ENCODE measurements at places on chromosomes 3 and 15.

DNA sequence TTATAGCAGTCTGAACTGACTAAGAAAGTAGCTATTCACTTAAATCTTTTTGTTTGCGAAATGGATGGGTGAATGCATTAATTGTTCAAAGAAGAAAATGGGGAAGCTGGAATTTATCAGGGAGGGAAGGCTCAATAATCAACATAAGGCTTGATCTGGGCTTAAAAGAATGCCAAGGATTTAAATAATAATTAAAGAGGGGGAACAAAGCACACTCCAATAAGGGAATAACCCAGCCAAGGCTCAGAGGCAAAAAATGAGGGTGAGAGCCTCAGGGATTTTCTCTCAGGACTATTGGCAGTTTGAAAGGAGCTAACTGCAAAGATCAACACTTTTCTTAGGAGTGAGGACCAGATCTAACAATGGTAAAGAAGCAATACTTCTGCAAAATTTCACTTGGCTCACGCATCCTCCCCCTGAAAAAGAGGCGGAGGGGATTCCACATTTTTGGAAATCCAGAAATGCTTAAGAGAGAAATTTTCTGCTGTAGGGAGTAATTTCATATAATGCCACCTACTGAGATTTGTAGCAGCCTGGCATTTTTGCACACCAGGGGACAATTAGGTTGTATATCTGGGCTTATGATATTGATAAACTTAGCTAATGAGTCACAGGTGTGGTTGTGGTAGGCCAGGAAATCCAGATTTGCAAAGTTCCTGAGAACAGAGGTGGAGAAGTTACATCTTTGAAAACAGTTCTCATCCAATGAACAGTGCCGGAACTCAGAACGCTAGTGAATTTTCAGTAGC lies 405.1 kb downstream of the TUSC7 start:
- no peak for DNase-seq

- no peak for DNase-seq
Measured at GRCh38 chr15:55513152-55513551, 5.1 kb upstream of the DNAAF4 start.

DNA sequence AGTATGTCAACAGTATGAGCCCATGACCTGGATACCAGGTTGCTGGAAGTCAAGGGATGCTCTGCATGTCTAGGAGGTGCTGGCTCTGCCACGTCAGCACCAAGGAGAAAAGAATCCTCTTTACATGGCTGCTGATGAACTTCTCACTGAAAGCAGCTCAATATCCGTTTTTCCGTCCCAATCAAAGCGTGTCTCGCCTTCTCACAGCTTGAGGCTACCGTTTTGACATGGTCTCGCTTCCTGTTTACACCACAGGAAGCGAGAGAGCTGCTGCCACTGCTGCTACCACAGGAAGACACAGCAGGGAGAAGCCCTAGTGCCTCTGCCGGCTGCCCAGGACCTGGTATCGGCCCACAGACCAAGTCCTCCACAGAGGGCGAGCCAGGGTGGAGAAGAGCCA lies 27.3 kb downstream of the STARD5 start:
- peak; percentile 97 for DNase-seq

GRCh38 chr3:36196058-36196457 lies 184.2 kb upstream of the STAC start:
- no peak for DNase-seq

GRCh38 chr3:97686258-97686657 lies 78.3 kb upstream of the ARL6 start:
- DNase-seq, result no peak

GRCh38 chr15:47820057-47820746 lies 102.9 kb downstream of the SEMA6D start:
- no peak for DNase-seq

DNA sequence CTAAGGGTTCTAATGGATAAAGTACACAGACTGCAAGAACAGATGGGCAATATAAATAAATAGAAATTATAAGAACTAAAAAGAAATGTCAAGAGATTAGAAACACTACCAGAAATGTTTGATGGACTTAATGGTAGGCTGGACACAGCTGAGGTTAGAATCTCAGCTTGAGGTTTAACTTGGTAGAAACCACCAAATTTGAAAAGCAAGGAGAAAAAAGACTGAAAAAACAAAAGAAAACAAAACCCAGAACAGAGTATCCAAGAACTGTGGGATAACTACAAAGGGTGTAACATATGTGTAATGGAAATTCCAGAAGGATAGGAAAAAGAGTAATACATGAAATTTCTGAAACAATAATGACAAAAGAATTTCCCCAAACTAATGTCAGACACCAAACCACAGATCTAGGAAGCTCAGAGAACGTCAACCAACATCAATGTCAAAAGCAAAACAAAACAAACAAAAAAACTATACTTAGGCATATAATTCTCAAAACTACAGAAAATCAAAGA lies 35.0 kb downstream of the RFX7 start:
- no peak for DNase-seq

DNA sequence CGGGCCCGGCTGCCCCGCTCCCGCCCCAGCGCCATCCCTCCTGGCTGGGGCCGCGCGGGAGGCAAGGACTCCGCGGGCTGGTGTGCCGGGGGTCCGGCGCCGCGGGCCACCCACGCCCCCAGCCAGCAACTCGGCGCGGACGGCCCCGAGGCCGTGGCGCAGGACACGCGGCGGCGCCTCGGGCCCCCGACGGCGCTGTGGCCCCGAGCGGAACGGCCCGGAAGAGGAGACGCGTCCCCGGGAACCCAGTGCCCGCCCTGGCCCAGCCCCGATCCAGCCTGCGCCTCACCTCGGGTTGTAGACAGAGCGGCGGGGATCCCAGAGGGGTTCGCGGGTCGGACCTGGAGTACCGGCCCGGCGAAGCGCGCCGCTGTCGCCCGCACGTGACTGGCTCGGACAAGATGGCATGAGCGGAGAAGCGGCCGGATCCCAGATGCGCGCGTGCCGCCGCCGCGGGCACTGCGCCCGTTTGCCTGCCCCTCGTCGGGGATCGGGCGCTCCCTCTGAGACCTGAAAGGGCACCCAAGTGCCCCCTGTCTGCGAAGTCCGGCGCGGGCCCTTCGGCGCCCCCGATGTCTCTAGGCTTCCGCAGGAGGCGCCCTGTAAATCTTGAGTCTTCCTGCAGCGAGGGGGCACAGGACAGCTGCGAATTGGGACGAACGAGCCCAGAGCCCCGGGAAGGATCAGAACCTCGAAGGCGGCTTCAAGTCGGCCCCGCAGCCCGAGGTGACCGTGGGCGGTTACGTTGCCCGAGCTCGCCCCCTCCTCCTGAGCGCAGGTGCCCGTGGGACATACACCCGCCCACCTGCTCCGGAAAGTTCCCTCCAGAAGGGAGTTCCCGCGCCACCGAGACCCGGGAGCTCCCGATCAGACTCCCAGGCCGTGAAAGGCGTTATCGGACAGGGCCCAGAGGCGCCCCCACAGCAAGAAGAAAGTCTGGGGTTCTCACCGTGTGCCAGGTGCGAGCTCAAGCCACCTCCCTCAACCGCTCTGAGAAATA lies 598 bp upstream of the SFMBT1 start:
- peak; percentile 76 for DNase-seq

DNA sequence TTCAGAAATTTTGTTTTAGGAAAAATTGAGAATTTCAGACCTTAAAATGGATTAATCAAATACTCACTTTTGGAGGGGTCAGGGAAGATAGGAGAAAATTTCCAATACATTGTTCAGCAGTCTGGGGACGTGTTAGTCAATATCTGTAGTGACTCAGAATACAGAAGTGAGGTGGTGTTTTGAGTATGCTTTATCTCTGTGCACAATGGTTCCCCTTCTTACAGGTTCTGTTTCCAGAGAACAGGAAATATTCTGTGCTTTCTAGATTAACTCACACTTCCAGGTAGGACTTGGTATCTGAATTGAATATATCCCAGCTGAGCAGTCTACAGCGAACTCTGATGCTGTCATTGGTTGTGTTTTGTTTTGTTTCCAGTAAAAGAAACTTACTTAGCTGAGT lies 30.7 kb upstream of the CCDC54 start:
- no peak for DNase-seq

GRCh38 chr3:38560996-38561717 lies 65.0 kb downstream of the EXOG start:
- DNase-seq, result no peak

GRCh38 chr15:67920524-67921240 lies 80.8 kb upstream of the RNU6-1 start:
- DNase-seq, result no peak

DNA sequence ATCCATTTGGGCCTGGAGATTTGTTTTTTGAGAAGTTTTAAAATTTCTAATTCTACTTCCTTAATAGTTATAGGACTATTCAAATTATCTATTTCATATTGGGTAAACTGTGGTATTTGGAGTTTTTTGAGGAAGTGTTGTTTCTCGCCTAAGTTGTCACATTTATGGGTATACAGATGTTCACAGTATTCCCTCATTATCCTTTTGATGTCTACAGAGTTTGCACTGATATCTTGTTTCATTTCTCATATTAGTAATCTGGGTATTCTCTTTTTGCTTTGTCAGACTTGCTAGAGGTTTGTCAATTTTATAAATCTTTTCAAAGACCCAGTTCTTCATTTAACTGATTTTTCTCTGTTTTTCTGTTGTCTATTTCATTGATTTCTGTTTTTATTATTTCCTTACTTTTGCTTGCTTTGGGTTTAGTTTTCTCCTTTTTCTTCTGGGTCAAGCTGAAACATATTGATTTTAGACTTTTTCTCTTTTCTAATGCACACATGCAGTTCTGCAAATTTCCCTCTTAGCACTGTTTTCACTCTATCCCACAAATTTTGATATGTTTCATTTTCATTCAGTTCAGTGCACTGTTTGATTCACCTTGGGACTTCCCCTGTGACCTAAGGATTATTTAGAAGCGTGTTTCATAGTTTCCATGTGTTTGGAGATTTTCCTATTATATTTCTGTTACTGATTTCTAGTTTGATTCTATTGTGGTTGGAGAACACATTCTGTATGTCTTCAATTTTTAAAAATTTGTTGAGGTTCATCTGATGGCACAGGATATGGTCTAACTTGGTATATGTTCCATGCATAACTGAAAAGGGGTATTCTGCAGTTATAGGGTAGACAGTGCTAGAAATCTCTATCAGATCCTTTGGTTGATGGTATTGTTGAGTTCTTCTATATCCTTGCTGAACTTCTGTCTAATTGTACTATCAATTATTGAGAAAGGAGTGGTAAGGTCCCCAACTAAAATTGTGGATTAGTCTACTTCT lies 79.6 kb downstream of the SUMF1 start:
- no peak for DNase-seq

DNA sequence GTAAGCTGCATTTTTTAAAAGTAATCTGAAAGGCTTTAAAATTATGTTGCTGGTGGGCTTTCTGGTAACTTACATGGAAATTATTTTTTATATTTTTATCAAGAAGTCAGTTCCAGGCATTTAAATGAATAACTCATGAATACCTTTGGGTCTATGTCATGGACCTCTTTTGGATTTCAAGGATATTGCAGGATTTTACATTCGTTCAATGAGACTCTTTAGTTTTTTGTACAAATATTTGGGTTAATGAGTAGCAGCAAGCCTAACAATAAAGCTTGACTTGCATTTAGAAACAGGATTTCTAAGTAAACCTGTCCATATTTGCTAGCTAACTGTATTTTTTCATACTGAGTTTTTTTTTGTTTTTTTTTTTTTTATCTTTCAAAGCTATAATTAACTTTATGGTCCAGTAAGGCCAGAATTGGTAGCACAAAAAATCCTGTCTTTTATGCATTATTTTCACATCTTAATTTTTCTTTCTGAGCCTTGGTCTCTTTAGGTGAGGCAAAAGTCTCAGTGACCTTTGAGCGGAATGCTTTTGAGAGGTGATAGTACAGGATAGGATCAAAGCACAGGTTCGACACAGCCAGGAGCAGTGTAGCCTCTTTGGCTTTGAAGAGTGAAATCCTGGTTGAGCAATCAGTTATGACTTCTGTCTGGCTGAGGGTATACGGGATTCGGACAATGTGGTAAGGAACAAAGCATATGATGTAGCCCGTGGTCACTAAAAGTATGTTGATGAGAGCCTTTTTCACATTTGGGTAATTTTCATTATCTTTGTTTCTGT lies 4.8 kb downstream of the GPR171 start:
- DNase-seq, result peak; percentile 30

DNA sequence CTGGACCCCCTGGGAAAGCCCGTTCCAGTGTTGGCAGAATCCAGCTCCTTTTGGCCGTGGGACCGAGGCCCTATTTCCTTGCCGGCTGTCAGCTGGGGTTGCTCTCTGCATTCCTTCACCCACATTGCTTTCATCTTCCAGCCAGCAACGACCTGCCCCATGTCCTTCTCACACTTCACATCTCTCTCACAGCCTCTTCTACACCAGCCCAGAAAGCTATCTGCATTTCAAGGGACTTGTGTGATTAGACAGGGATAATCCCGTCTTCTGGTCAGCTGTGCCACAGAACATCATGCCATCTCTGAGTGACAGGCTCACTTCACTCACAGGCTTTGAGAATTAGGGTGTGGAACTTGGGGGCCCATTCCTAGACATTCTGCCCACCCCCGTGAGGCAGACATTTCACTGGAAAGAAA lies 16.4 kb downstream of the EFCC1 start:
- DNase-seq, result no peak

- no peak for DNase-seq
Measured at GRCh38 chr3:82033186-82033585, 271.7 kb upstream of the GBE1 start.
